ENCODE measurements at places on chromosomes 4 and X.

GRCh38 chr4:117134386-117134785 lies 49.0 kb upstream of the TRAM1L1 start:
- DNase-seq = no peak

DNA sequence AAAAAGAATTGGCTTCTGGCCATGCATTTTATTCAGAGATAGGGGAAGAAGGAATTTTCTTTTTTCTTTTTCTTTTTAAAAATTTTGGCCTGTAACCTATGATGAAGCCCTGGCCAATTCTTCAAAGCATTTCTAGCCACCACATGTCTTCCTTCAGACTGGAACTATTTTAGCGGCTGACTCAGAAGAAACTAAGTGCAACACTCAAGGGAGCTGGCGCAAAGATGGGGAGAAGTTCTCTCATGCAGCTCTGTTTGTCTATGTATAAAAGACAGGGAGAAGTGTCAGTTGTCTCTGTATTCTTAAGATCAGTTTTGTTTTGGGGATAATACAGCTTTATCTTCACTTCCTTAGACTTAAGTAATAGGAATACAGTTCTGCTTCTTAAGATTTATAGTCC lies 46.1 kb downstream of the MBNL3 start:
- no peak for DNase-seq

DNA sequence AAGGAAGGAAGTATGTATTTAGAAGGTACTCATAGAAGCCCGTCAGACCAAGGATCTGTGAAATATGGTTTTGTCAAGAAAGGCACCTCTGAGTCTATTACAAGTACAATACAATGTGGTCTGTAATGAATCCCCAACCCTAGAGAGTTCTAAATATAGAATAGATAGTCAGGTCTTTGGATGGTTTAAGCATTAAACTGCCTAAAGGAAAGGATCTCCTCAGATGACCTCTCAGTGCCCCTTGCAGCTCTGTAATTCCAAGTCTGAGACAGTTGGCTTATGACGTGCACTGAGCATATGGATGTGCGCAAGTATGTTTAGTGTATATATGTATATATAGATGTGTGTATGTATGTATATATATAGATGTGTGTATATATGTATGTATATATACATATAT lies 62.0 kb downstream of the CCSER1 start:
- DNase-seq = no peak

- no peak for DNase-seq
Observed at GRCh38 chr4:122313006-122313646, 65.7 kb upstream of the ADAD1 start.

GRCh38 chr4:3458371-3458770 lies 4.7 kb upstream of the DOK7 start:
- no peak for DNase-seq

- no peak for DNase-seq
Observed at GRCh38 chrX:10156199-10157031, at the start of gene CLCN4. Gene CLCN4, plus strand, starts transcription at chrX:10156975. Its CDS starts 28,058 bp downstream, at chrX:10185033.

DNA sequence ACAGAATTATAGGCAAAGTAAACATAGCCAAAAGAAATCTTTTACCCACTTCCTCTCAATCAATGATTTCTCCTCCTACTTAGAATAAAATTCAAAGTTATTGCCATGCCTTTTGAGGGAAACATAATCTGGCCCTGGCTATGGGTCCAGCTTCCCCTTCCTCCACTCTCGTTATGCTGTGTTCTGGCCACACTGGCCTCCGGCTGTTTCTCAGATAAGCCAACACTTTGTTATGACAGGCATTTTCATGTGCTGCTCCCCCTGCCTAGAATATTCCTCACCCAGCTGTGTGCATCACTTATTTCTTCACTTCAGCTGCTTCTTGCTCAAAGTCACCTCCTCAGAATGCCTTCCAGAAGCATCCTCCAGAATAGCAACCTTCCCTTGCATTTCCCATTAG lies 386.6 kb upstream of the AADAT start:
- DNase-seq = no peak

DNA sequence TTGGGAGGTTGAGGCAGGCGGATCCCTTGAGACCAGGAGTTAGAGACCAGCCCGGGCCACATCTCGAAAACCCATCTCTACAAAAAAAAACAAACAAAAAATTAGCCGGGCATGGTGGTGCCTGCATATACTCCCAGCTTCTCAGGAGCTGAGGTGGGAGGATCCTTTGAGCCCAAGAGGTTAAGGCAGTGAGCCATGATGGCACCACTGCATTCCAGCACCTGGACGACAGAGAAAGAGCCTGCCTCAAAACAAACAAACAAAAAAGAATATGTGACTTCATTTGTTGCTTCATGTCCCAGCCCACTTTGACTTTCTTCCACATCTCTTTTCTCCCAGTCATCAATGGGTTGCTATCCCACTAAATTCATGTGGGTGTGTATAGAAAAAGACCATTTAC lies 79.7 kb downstream of the BCOR start:
- no peak for DNase-seq

- no peak for DNase-seq
Observed at GRCh38 chr4:64538219-64538618, 129.0 kb upstream of the TECRL start.

GRCh38 chr4:69617083-69617694 lies 22.3 kb downstream of the UGT2A2 start:
- no peak for DNase-seq

GRCh38 chr4:113639326-113639725 lies 122.2 kb downstream of the CAMK2D start:
- no peak for DNase-seq

- no peak for DNase-seq
Observed at GRCh38 chr4:156889616-156890594, 81.7 kb downstream of the PDGFC start.

DNA sequence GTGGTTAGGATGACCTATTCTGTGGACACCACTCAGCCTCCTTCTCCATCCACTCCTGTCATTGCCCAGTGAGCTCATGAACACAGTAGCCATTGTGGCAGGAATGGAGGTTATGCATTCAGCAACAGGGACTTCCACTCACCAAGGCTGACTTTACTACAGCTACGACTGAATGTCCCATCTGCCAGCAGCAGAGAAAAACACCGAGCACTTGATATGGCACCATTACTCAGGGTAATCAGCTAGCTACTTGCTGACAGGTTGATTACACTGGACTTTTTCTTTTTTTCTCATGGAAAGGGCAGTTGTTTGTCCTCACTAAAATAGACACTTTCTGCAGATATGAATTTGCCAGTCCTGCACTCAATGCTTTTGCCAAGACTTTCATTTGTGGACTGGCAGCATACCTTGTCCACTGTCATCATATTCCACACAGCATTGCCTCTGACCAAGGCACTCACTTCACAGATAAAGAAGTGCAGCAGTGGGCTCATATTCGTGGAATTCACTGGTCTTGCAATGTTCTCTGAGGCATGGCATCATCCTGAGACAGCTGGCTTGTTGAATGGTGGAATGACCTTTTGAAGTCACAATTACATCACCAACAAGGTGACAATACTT lies 37.3 kb upstream of the UGT2B4 start:
- DNase-seq = no peak

DNA sequence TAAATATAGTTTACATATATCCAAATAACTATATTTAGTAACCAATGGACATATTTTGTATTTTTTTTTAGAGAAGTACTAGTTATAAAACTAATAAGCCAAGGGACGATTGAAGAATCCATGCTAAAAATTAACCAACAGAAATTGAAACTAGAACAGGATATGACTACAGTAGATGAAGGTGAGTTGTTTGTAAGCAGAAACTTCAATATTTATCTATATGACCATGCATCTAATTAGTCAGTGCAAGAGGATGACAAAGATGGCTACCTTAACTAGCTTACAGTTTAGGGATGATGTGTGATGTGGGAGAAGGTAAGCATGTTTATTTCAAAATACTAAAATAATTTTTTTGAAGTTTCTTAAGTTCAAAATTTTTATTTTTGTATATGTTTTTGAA lies 57.7 kb downstream of the HPGDS start:
- DNase-seq = no peak

GRCh38 chrX:18574591-18574990 lies 97.3 kb downstream of the RS1 start:
- no peak for DNase-seq

GRCh38 chr4:76384052-76384451 lies 36.9 kb downstream of the CCDC158 start:
- DNase-seq = no peak

DNA sequence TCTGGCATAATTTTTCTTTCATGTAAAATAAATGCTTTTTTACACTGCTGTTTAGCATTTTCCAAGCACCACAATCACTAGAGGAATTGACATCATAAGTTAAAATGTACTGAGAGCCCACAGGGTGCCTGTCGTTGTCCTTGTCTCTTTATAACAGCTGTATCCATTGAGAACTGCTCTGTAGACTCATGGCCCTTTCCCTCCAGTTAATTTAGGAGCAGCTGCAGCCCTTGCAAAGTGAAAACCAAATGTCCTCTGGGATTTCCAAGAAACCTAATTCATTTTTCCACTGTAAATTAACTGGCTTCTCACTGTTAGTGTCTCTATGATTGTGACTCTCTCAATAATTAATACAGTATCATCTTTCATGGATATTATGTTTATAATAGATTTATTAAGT lies 185.9 kb downstream of the SLC4A4 start:
- no peak for DNase-seq

DNA sequence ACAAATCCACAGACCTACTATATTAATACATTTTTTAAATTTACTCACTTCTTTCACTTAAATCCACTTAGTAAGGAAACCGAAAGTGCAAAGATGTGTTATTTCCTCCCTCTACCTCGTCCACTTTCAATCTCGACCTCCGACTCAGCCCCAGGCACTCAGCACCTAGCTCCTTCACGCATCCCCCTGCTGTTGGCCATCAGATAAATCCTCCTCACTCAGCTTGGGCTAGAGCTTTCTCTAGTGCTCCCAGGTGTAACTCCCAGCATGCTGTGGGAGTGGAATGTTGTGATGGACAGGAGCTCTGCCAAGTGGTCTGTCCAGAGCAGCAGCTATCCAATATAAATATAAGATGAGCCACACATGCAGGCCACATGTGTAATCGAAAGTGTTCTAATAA lies 26.7 kb upstream of the TEC start:
- no peak for DNase-seq

GRCh38 chr4:140448830-140449229 lies 21.4 kb upstream of the CLGN start:
- DNase-seq = no peak

GRCh38 chr4:101086801-101087586 lies 260.3 kb downstream of the PPP3CA start:
- DNase-seq = no peak

DNA sequence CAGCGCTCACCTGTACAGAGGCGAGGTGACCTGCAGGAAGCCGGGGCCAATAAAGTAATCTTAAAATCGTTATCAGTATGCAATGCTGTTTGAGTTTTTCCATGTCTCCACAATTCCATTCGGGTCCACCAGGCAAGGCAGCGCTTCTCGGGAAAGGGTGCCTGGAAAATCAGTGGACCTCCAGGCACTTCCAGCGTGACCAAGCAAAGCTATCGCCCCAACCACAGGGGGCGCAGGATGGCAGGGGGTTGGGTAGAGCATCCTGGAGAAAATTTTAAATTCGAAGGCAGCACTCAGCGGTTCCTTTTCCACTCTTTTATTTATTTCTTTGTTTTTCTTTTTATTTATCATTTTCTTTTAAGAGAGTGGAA lies 5.4 kb upstream of the SOX3 start:
- no peak for DNase-seq

- no peak for DNase-seq
Observed at GRCh38 chr4:10492464-10492863, 35.2 kb upstream of the ZNF518B start.

GRCh38 chr4:153825691-153826090 lies 36.8 kb upstream of the SFRP2 start:
- no peak for DNase-seq

DNA sequence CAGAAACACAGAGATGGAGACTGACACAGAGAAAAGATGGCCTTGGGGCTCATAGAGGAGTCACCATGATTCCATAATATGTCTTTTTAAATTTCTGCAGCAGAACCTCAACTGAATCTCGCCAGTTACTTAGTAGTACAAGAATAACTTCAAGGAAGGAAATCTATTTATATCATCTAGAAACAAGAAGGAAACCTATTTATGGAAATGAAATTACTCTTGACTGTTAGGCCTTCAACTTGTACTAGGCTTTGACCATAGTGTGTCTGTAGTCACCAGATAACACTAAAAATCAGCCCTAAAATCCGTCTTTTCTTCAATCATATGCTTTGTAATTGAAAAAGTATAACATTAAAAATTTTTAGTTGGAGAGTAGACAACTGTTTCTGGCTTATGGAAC lies 740.4 kb downstream of the TRIML1 start:
- DNase-seq = no peak

GRCh38 chr4:183639291-183639690 lies 19.7 kb downstream of the RWDD4 start:
- no peak for DNase-seq

- DNase-seq = no peak
Observed at GRCh38 chrX:63471004-63471403, 119.9 kb upstream of the SPIN4 start.

DNA sequence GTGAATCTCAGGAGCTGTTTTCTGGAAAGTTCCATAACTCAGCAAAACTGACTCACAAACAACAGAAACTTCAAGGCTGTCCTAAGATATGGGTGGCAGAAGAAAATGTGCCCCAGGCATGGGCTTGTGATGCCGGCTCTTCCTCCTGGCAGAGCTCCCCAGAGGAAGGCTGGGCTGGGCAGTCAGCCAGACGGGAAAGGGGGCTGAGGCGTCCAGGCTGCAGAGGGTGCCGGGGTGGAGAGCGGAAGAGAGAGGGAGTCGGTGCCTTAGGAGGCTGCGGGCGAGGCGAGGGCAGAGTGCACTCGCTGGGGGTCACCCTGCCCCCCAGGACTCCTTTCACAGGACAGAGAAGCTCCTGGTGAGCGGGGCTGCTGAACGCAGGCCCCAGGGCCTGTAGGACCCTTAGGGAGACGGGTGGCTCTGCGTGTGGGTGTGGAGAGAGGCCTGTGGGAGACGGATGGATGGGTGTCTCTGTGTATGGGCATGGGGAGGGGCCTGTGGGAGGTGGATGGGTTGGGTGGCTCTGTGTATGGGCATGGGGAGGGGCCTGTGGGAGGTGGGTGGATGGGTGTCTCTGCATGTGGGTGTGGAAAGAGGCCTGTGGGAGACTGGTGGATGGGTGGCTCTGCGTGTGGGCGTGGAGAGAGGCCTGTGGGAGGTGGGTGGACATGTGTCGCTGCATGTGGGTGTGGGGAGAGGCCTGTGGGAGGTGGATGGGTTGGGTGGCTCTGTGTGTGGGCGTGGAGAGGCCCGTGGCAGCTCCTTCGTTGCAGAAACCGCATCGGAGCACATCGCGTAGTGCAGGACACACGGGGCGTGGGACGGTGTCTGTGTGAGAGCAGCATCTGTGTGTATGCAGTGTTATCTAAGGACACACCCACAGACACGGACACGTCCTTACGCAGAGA lies 15.9 kb downstream of the PCGF3 start:
- DNase-seq = no peak

DNA sequence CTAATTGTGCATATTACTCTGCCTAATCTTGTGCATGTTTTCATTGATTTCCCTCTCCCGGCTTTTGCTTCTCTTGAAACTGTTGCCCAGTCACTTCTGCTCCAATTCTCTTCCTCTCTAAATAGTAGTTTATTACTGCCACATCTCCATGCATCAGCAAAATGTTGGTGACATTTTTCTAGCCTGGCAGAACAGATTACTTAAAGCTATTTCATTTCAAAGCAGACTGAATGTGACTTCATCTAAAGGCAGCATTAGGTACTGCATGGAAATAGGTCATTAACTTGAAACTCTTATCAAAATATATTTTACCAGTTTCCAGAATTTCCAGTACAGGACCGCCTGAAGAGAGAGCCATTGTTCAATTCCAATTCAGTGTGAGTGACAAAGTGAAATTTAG lies 52.4 kb downstream of the HPGDS start:
- no peak for DNase-seq

GRCh38 chr4:71882113-71882841 lies 98.4 kb upstream of the GC start:
- DNase-seq = no peak
